ENCODE measurements at places on chromosomes 6 and 20.

- no peak for DNase-seq
These were observed 86.8 kb downstream of the COL12A1 start for GRCh38 chr6:75118925-75119515.

- no peak for DNase-seq
These were observed 508.4 kb upstream of the EPHA7 start for GRCh38 chr6:93927731-93928130.

DNA sequence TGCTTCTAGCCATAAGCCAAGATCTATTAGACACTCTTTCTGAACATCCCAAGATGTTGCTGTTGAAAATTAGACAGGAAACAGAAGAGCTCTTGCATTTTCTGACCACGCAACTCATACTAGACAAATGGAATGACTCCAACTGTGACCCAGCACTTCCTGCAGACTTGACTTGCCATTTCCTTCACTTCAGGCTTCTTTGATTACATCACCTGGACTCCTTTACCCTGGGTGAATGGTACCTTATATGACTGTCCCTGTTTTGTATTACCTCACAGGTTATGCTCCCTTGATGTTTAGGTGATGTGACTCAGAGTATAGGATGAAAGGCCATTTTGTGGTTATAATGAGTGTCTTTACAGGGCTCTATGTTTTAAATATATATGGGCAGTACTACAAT lies 236.1 kb downstream of the BMP2 start:
- no peak for DNase-seq

GRCh38 chr6:49342410-49342809 lies 120.6 kb downstream of the MMUT start:
- DNase-seq: no peak

DNA sequence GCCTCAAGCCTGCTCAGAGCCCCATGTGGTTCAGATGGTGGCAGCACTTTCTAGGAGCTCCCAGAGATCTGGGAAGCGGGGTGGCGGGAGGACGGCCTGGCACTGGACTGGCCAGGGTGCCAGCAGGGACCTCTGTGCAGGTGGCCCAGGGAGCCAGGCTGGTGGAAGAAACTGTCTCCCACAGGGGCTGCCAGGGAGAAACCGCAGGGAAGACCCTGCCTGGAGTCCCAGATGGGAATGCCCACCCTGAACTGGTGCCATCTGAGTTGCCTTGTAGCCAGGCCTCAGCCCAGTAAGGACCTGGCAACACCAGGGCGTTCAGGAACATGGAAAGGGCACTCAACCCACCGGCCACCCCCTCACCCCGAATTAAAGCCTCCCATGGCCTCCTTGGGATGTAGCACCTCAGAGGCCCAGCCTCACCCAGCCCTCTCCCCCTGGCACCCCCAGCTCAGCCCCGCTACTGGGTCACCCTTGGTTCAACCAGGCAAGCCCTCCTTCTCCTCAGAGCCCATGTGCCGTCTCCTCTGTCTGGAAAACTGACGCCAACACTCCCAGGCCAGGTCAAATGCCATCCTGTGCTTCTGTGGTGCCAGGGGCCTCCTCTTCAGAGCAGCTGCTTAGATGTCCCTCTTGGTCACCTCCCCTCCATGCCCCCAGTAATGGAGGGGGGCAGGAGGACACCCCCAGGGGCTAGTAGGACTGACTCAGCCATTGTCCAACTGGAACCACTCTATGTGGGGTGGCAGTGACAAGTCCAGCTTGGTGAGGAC lies 5.9 kb upstream of the C20orf144 start:
- no peak for DNase-seq

DNA sequence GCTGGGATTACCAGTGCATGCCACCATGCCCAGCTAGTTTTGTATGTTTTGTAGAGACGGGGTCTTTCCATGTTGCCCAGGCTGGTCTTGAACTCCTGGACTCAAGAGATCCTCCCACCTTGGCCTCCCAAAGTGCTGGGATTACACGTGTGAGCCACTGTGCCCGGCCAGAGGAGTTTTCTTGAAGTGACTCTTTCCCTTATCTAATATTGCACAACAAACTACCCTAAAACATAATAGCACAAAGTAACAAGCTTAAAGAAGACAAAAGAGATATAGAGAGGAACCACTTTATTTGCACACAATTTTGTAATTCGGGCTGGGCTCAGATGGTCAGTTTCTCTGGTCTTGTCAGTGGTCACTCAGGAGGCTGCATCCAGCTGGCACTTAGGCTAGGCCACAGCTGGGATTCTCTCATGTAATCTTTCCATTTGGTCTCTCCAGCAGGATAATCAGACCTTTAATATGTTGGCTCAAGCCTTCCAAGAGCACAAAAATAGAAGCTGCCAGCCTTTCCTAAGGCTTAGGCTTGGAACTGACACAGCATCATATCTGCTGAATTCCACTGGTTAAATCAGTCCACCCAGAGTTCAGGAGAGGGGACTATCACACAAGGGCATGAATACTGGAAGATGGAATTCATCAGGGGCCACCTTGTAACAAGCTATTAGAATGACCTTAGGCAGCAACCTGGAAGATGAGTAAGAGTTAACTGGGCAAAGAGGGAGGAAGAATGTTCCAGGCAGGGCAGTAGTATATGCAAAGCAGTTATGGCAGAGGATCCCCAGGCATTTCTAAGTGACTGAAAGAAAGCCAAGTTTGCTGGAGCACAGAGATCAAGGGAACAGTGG lies 56.7 kb upstream of the PNRC1 start:
- DNase-seq: no peak

- DNase-seq: no peak
These were observed 140.8 kb upstream of the ARMC2 start for GRCh38 chr6:108707328-108707976.

DNA sequence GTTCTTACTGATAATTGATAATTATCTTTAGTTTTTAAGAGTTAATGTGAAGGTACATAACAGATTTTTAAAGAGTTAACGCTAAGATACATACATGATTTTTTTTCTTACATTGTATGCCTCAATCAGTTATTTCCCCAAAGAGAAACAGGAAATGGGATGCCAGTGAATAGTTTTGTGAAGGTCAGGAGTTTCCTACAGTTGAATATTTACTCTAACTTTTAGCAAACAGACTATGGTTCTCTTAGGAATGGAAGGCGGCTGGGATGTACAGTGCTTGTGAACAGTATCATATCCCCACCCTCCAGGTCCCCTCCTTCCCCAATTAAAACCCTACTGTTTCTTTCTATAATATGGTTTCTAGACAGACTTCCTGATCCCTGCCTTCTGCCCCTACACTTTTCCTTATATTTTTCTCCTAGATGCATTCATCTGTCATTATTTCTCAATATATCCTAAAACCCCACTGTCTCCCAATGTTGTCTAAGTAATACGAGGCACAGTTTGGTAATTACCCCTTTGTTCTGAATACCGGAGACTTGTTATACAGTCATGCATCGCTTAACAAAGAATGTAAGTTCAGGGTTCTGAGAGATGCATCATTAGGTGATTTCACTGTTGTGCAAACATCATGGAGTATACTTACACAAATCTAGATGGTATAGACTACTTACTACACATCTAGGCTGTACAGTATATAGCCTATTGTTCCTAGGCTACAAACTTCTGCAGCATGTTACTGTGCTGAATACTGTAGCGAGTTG lies 29.2 kb downstream of the SLC35A1 start:
- DNase-seq: no peak

- no peak for DNase-seq
These were observed 155.6 kb downstream of the ZFP64 start for GRCh38 chr20:52035977-52036376.

DNA sequence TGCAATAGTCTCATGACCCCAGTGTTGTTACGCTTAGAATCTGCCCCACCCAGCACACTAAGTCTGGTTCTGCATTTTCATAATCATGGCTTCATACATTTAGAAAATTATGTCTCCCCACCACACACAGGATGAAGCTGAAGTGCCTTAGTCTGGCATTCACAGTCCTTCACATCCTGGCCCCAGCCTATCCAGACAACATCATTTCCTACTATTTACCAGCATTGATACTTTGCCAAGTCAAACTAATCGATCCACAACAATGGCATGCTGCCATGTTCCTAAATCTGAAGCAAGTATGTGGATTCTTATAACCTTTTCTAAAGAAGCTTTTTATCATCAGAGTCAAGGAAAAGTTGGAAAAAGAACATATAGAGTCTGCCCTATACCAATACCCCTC lies 132.4 kb upstream of the FBXL4 start:
- DNase-seq: no peak

DNA sequence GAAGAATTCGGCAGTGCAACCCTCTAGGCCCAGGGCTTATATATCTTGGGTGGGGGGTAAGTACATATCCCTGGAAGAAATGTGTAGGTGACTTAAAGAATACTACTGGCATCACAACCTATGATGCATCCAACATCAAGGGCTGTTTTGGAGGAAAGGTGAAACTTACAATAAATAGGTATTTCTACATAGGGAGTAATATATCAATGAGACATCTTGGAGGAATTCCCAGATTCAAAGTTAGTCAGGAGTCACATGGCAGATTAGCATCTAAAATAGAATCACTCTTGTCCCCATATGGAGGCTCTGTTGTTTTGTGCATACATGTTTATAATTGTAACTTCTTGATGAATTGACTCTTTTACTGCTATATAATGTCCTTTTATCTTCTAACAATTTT lies 375.5 kb downstream of the PAX1 start:
- no peak for DNase-seq
